ENCODE measurements at places on chromosomes 2 and 18.

DNA sequence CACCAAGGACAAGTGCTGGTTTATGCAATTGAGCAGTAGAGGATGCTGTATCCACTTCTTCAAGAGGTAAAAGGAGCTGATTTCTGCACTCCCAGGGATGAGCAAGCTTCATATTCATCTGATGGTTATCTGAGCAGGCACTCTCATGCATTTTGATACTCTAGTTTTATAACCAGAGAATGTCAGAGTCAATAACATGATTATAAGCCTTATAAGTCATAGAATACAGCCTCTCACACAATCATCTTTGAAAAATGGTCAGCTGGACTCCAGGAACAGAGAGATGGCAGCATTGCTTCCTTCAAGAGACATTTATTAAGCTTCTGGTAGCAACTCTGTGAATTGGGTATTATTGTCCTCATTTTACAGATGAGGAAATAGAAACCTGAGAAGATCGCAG is 167.1 kb downstream of the SLC8A1 start:
- no peak for DNase-seq

- no peak for DNase-seq
These were observed 250.8 kb upstream of the PXDN start for GRCh38 chr2:1995081-1995480.

- no peak for DNase-seq
These were observed 316.3 kb upstream of the CXCR4 start for GRCh38 chr2:136434251-136434715.

DNA sequence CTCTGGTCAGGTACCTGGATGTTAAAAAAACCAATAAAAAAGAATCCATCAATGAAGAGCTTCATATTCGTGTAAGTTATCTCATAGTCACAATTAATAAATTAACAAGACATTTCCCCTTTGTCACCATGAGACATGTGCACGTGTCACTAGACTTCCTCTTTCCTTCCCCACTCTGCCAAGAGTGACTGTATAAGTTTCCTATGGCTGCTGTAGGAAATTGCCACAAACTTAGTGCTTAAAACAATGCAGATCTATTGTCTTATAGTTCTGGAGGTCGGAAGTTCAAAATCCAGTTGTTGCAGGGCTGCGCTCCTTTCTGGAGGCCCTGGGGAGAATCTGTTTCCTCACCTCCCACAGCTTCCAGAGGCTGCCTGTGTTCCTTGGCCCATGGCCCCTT is 35.8 kb downstream of the SLC9A4 start:
- DNase-seq: no peak

- DNase-seq: no peak
These were observed 205.7 kb downstream of the ALK start for GRCh38 chr2:29715655-29716054.

- no peak for DNase-seq
These were observed 32.5 kb downstream of the INPP5D start for GRCh38 chr2:233092432-233093165.

GRCh38 chr18:23270986-23271680 is 135.8 kb downstream of the CABLES1 start:
- no peak for DNase-seq

GRCh38 chr2:72998234-72998651 is 73.3 kb downstream of the SFXN5 start:
- DNase-seq: no peak

GRCh38 chr2:215435280-215435869 is 493 bp downstream of the FN1 start:
- no peak for DNase-seq

DNA sequence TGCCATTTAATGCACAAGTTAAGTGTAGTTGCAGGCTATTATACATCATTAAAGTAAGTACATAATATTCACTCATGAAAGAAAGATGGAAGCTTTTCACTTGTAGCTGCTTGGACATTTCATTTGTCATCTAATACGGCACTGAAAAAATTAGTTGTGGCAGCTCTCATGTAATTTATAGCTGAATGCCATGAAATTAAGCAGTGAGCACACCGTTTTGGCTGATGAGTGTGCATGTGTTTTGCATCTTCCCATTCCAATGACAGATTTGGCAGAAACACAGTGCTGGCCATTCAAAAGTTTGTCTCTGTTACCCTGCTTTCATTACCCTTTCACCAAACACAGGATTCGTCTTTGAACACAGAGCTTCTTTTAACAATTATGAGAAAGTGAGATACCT is 174.0 kb downstream of the PTGR3 start:
- no peak for DNase-seq

GRCh38 chr2:190718652-190719526 is 70.0 kb downstream of the NAB1 start:
- peak; percentile 40 for DNase-seq

- no peak for DNase-seq
These were observed 571 bp downstream of the EEF1B2 start for GRCh38 chr2:206160125-206160806.

DNA sequence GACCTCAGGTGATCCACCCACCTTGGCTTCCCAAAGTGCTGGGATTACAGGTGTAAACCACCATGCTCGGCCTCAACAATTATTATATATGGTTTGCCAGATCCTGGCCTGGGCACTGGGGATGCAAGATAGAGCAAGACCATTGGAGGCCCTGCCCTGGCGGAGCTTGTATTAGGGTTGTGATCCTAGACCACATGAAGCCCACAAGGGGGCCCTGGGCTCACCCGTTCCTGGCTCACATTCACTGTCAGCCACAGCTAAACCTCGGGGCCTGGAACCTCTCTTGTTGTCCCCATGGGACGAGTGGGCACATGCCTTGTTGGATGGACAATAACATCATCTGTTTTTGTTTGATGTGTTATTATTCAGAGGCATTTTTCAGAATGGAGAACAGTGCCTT is 14.9 kb downstream of the HPCAL1 start:
- DNase-seq: no peak

DNA sequence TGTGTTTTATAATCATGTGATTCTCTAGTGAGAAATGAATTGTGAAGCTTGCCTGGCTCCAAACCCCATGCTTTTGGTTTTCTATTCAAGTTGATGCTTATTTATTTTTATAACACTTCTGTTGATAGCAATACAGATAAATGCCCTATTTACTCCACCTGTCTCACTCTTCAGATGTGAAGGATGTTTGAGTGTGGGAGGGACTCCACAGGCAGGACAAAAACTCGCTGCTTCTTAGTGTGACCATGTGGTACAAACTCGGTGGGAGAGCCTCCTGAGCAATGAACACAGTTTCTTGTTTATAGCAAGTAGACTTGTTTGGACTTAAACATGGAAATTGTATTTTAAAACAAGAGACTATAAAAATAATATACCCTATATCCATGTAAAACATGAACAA is 219.7 kb downstream of the GULP1 start:
- no peak for DNase-seq

GRCh38 chr2:204024906-204025475 is 88.4 kb downstream of the ICOS start:
- no peak for DNase-seq

DNA sequence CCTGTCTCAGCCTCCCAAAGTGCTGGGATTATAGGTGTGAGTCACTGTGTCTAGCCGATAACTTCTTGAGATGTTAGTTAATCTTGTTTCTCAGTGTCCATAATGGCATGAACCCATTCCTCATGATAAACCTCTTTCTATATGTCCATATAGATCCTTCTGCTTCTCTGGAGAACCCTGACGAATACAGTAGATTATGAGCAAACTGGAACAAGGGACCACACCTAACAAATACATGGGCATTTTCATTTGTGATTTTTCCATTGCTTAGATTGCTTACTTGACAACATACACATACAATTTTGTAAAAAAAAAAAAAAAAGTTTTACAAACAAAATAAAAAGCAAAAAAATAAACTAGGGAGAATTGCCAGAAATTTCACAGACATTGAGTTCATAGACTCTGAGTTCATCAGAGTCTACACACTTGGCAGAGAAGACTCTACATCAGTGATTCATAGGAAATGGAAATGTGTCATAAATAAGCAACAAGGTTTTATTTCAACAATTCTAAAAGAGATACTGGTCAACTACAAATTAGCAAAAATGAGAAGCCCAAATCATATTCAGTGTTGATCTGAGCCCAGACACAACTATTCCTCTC is 96.7 kb downstream of the GALR1 start:
- no peak for DNase-seq

DNA sequence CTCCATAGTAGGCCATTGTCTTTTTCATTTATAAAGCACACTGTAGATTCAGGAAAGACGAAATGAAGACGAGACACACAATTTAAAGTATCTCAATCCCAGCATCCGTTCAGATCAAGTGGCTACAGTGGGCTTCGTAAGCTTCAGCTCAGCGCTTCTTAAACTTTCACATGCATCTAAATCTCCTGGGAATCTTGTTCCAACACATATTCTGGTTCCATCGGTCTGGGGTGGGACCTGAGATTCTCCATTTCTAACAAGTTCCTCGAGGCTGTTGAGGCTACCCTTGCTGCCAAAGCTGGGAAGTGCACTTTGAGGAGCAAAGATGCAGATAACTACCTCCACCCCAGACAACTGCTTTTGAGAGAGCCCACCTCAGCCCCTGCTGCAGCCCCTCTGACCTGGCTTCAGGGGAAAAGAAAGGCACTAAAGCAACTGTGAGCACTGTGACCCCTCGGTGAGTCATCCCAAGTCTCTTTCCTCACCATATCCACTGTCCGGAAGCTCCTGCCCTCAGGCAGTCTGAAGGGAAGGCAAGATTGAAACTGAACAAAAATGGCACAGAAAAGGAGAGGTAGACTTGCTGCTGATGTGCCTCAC is 201.1 kb upstream of the FBXO11 start:
- no peak for DNase-seq

DNA sequence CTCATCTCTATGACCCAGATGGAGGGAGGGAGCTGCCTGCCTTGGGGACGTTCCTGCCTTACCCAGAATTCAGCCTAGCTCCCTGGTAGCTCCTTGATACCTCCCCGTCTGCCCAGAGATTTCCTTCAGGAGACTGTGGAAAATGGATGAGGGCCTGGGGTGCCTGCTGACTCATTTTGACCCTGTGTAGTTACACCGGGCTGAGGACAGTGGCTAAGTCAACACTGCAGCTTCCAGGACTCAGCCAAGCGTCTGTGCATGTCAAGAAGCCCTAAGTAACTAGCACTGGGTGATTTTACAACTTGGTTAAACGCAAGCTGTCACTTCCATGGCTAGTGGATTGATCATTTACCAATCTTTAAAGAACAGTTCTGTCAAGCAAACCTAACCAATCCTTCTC is 23.3 kb upstream of the EPAS1 start:
- no peak for DNase-seq

DNA sequence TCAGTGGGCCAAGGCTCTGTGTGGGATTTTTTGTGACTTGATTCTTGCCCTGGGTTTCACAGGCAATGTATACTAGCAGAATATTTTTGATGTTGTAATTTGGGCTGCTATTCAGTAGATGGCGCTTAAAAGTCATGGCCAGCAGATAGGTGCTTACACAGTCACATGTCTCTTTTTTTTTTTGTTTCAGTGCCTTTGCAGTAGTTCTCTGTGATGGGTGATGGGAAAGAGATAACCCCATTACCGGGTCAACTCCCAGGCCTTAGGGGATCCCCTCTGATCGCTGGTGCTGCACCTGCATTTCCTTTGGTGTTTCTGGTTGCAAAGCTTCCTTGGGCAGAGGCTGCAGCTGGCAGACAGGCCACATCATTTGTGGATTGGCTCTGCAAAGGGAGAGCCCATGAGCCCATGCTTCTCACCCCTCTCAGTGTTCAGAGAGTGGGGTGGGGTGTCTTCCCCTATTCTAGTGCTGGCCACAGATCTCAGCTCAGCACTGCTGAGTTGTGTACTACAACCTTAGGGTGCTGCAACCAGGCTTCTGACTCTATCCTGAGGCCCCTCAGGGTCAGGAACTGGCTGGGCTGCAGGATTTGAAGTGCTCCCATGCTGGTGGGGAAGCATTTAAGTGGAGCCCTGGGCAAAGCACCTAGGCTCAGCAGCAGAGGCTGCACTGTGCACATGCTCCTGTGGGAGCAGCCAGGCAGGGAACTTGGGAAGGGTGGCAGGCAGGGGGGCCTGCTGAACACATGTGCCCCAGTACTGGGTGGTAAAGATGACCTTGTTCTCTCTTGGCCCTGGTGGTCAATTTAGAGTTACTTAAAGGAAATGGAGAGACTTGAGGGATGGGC is 219.8 kb upstream of the SPHKAP start:
- DNase-seq: no peak

DNA sequence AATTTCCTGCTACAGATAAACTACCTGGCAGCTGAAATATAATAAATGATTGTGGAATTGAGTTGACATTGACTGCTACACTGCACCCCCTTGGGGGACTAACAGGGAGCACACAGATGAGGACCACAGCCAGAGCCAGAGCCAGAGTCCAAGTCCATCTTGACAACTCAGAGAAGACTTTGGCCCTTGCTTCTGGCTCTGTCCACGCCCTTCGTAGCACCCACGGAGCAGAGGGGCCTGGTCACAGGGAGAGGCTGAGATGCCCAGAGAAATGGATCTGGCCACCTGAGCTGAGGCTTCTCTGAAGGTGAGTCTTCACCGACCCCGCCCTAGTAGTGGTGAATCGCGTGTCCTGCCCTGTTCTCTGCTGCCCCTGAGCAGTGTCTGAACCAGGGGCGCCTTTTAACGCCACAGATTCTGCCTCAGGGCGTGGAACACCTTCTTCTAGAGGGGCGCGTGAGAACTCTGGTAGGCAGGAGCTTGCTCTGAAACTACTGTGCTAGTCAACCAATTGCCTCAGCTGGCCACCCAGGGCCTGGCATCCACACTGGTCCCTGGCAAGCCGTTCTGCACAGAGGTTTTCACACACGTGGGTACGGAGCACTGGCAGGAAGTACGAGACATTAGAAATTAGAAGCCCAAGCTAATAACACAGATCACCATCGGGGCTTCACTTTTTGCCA is 35.7 kb upstream of the MAT2A start:
- DNase-seq: no peak

GRCh38 chr2:163135256-163135655 is 296.7 kb upstream of the KCNH7 start:
- no peak for DNase-seq

GRCh38 chr2:747762-748351 is 70.7 kb upstream of the TMEM18 start:
- DNase-seq: no peak

DNA sequence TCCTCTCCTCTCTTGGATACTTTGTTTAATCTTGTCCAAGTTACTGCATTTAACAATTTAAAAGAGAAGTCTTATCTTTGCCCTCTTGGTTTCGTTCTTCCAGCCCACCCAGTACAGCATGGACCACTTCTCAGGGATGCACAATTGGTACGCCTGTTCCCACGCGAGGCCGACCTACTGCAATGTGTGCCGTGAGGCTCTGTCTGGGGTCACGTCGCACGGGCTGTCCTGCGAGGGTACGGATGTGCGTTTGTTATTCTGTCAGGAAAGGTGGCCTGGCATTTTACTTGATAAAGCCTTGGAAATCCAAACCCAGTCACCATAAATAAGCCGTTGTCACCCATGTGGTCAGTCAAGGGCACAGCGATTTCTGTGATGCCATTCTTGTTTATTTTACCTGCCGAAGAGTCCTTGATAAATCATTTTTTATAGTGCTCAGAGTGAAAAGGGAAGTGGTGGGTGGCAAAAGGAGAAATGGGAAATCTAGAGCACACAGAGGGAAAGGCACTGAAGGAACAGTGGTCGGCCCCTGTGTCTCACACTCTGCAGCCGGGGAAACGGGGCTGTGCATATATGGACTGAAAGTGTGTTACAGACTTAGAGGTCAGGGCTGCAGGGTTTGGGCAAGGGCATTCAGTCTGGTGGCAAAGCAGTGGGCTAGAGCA is 80.5 kb downstream of the DGKD start:
- no peak for DNase-seq

Measured in activated T-helper 1 cell treated with anti-CD3 and anti-CD28 coated beads, Interleukin-2, amount 50 U/mL, for 16 hours (primary cell).